WTC11 (cell line): ENCODE measurements at places on chromosomes 12 and 14. TPM values are rescaled to one million over a fixed set of nuclear protein-coding genes. Genes with fewer than 3 reads are reported as not detected.

DNA sequence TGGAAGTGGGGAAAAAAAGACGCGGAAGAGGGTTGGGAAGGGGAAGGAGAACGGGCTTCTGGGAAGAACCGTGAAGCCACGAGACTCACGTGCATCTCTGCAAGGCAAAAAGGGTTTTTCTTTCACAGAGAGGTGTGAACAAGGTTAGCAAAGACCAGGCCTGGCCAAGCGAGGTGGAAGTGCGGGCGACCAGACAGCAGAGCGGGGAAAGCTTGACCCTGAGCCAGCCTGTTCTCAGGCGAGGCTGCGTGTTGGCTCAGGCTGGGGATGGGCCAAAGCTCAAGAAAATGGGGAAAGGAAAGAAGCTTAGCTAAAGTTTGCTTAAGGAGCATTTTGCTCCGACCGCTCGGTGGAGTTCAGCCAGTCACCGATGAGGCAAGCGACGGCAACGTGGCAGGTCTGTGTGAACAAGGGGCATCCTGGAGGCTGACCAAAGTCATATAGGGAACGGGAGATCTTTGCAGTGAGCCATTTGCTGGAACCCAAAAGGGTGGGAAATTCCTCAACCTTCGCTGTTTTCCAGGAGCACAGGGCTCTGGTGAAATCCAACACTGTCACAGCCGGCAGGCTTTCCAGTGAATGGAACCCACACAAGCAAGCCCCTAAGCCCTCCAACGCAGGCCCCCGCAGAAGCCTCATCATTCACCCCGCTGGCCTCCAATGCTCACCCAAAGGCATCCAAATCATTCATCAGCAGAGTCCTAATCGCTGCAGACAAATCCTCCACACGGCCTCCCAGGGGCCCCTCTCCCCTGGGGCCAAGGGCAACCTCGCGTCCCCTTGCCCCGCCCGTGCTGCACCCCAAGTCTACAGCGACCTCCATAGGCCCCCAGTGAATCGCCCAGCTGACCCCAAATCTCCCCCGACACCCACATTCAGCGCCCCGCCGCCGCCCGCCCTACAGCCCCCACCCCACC, 754 bp downstream of the ZNF605 start:
- DNase-seq, result no peak

DNA sequence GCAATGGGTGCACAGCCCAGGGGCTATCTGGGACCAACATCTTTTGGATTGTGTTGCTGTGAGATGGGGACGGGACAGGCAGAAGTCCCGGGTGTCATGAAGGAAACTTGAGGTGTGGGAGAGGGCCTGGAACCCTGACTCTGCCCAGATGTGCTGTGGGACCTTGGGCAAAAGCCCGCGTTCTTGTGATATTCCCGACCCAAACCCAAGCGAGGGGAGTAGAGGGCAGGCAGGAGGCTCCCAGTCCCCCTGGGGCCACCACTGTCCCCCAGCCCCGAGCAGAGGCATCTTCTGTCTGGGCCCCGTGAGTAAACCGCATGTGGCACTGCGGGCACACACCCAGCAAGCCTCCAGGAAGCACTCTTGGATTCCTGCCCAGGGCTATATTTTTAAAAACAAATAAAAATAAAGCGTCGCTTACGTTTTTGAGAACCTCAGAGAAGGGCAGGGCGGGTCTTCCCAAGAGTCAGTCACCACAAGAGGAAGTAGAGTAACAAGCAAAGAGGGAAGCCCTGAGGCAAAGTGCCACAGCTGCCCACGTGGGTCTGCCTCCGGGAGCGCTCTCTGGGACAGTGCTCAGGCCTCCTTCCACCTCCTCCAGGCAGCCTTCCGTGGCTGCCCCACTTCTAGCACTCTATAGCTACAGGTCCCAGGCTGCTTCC, 39.5 kb downstream of the BEGAIN start:
- no peak for DNase-seq

DNA sequence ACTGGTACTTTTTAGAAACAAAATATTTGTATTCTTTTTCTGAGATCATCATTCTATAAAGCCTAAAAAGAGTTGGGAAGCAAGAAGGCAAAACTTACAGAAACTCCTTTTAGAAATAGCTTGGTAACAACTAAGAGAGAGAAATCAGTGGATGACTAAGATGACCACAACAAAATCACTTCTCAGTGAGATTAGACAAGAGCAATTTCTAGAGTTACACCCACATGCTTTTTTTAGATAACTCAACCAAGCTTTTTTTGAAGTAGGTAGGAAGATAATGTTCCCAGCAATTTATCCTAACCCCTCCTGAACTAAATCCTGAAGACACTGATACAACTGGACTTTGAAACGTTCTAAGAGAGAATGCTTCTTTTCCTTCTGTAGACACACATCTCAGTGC, 576.4 kb downstream of the SLC6A15 start:
- DNase-seq, result no peak

GRCh38 chr12:89752341-89752740, 43.7 kb upstream of the ATP2B1 start:
- DNase-seq, result no peak

The ADAM21 gene
- total RNA-seq, result not detected in 3 replicates

DNA sequence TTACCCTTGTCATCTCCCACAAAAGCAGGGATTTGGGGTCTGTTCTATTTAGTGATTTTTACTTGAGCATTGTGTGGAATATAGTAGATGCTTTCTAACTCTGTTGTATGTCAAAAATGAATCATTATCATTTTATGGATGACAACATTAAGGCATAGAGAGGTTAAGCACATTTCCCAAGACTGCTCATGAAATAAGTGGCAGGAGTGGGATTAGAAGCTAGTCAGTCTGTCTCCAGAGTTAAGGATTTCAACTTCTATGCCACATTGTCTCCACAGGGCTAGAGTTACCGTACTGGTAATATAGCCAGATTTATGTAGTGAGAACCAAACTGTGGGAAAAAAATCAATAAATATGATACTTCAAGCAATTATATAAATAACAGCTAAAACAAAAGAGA, 170.6 kb upstream of the DCN start:
- DNase-seq, result no peak

DNA sequence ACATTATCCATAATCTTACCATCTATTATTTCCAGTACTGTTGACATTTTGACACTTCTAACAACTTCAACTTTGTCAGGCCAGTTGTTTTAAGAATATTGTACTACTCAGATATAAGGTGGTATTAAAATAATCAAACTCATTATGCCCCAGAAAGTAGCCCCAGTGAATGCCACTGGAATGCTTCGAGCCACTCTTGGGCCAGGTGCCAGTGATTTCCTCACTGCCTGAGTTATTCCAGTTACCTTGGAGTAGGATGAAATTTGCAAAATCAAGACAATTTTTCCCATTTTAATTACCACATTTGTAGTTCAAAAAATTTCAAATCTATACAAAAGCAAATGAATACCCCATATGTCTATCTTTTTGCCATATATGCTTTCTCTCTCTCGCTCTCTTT, 9.2 kb downstream of the CIPC start:
- no peak for DNase-seq
